ENCODE measurements at places on chromosomes 5 and 9.
A peak's percentile ranks its signal among the peaks of the same experiment; 100 is the strongest.

GRCh38 chr5:75236322-75237316, at the start of gene ANKRD31:
TSS of gene ANKRD31 (minus strand) at chr5:75236878. CDS start at chr5:75236686, 192 bp downstream.
- DNase-seq: peak; percentile 50

DNA sequence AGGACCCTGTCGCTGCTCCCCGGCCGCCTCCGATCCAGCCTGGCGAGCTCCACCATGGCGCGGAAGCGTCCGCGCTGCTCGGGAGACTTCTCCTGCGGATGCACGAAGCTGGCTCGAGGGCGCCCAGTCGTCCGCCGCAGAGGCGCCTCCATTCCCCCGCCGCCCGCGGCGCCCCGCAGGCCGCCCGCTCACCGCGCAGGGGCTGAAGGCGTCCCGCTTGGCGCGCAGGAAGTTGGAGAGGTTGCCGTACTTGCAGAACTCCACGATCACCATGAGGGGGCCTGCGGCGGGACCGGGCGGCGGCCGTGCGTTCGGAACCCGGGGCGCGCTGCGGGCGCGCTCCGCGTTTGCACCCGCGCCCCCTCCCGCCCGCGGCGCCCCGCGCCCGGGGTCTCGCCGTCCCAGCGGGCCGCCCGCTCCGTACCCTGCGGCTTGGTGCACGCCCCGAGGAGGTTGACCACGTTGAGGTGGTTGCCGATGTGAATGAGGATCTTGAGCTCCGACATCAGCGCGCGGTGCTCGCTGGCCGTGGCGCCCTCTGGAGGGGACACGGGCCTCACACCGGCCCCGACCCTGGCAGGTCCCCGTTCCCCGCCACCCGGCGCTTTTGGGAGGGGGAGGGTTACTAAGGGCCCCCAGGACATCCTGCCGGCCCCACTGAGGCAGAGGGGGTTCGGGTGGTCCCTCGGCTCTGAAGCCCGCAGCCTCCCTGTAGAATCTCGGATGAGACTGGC, 27.7 kb upstream of the SCGB3A1 start:
- no peak for DNase-seq

GRCh38 chr5:32638309-32638708, 53.0 kb downstream of the SUB1 start:
- no peak for DNase-seq

DNA sequence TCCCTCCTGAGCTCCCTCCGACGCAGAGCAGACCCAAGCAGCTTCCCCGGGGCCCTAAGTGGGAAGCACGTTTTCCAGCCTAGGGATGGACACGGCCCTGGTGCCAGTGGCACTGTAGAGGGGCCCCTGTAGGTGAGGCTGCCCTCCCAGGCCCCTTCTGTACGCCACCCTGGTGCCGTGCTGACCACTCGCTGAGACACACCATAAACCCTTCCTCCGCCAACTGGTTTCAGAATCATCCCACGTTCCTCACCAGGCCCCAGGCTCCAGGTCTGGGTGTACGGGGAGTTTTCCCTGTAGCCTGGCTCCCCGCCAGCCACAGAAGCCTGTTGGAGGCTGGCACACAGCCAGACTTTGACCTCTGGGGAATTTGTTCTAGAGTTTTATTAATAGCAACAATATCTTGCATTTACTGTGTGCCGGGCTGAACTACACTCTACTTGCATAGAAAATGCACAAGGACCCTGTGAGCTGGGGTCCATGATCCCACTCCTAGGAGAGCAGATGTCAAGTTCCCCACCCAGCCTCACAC, 18.2 kb upstream of the WDR38 start:
- no peak for DNase-seq

DNA sequence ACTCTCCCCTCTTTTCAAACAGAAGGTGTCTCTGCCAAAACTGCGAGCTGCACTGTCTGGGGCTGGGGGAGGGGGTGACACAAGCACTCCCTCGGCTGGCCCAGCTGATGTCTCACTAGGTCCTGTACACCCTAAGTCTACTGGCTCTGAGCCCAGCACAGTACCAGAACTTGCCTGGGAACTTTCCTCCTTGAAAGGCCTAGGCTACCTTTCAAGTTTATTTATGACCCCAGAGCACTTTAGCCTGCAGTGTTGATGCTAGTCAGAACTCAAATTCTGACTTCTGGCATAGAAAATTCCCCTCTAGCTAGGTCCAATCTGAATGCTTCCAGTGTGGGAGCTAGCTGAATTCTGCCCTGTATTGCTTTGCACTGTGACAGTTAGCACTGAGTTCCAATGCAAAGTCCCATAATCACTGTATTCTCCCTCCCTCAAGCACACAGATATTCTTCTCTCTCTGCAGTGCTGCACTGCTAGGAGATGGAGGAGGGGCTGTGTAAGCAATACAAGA, 10.5 kb downstream of the LURAP1L start:
- DNase-seq: no peak

DNA sequence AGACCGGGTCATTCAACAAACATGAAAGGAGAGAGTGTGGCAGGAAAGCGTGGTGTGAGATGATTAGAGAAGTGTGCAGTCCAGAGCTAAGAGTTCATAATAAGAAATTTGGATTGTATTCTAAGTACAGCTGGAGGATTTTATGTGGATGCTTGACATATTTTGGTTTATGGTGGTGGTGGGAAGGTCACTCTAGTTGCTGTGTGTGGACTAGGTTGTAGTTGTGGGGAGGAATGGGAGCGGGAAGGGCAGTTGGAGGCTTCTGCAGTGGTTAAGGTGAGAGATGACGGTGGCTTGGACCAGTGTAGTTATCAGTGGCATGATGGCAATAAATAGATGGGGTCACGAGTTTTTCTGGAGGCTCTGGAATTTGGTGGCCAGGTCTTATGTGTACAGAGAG, 45.7 kb upstream of the GPR151 start:
- no peak for DNase-seq

DNA sequence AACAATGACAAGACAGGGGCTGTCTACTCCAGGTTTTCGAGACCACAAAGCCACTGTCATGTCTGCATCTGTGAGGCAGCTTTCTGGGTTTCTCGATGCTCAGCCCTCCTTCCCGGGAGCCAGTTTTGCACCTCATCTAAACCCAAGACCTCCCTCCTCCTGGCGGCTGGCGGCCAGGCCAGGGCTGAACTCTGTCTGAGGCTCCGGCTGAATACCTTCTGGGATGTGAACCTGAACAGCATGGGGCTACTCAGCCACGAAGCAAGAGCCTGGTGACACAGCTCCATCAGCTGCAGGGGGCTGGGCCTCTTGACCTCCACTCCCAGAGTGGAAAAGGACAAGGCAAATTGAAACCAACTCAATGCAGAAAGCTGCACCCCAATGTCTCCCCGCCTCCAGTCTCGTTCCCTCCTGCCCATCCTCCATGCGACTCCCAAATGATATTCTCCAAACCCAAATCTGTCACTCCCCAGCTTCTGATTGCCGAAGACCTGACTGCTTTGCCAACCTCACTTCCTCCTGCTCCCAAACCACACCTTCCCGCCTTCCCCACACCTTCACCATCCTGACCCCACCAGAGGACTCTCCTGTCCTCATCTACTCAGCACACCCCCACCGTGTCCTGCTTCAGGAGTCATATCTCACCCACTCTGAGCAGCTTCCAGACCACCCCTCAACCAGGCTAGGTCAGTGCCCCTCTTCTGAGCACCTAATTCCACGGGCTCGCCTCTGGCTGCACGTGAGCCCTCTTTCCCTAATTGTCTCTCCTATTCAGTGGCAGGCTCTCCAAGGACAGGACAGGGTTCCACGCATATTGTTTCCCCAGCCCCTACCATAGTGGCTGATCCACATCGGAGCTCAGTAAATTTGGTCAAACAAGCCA, 4.5 kb downstream of the ANKS6 start:
- DNase-seq: no peak

GRCh38 chr5:1005249-1005851, 3.3 kb upstream of the NKD2 start:
- no peak for DNase-seq

DNA sequence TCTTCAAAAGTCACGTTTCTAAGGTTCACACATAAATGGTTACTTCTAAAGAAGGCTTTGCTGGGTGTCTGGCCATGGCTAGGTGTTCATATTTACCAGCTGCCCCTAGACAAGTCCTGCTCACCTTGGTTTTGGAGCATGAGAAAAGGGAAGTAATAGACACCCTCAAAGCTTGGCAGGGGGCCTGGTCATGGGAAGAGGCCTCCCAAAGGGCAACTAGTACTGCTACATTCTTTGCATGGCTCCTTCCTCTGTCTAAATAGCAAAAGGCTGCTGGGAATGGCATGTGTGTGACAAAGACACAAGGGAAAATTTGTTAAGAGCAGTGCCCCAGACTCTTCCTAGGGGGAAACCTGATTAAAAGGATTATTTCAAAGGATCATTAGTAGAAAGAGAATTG, 93.4 kb downstream of the NRG2 start:
- no peak for DNase-seq

- DNase-seq: no peak
Measured at GRCh38 chr9:88733651-88734421, 198.9 kb downstream of the NXNL2 start.

DNA sequence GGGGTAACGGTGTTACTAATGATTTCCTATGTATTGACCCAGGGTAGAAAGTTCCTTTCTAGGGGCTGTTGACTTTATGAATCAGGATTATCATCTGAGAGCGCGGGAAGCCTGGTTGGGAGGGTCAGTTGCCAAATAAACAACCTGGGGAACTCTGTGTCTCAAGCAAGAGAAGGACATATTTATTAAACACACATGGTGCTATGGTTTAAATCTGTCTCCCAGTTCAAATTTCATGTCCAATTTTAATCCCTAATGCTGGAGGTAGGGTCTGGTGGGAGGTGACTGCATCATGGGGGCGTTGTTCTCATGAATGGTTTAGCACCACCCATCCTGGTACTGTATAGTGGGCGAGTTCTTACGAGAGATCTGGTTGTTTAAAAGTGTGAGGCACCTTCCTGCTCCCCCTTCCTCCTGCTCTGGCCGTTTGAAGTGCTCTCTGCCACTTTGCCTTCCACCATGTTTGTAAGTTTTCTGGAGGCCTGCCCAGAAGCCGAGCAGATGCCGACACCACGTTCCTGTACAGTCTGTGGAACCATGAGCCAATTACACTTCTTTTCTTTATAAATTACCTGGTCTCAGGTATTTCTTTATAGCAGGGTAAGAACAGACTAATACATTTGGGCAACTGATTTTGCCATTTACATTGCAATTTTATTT, 19.7 kb upstream of the GAS1 start:
- no peak for DNase-seq

GRCh38 chr9:137298401-137299202, 3.5 kb downstream of the NRARP start:
- DNase-seq: no peak

- no peak for DNase-seq
Measured at GRCh38 chr5:9365512-9365911, 180.4 kb downstream of the SEMA5A start.

DNA sequence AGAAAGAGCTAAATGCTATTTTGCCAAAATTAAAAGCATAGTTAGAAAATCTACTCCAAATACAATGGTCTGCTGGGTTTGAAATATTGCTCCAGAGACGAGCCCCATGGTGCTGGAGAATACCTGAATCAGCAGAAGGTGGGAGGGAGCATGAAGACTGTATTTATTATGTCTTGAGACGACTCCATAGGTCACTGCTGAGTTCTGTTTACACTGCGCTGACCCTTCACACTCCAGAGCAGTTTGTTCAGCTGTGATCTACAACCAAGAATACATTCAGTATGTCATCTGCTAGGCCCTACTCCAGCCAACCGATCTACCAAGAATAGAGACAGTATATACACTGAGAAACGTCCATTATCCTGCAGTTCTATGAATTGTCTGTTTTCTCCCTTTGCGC, 150.5 kb downstream of the TLE1 start:
- DNase-seq: no peak

DNA sequence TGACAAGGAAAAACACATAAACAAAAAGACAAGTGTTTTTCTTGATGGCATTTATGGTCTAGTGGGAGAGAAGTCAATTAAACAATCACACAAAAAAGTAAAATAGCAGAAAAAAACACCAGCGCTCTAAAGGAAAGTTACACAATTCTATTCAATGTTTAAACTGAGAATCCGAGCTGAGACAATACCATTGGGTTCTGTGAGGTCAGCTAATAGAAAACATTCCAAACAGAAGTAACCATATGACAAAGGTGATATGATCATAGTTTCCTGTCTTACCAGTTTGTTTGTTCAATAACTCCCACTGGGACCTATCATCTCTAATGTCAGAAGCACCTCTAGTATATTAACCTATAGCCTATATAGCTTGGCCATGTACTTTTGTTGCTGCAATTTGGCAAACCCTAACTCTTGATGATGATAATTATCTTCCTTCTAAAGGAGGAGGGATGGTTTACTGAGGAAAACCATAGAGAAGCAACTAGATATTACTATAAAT, 1030.0 kb downstream of the CDH12 start:
- DNase-seq: no peak

DNA sequence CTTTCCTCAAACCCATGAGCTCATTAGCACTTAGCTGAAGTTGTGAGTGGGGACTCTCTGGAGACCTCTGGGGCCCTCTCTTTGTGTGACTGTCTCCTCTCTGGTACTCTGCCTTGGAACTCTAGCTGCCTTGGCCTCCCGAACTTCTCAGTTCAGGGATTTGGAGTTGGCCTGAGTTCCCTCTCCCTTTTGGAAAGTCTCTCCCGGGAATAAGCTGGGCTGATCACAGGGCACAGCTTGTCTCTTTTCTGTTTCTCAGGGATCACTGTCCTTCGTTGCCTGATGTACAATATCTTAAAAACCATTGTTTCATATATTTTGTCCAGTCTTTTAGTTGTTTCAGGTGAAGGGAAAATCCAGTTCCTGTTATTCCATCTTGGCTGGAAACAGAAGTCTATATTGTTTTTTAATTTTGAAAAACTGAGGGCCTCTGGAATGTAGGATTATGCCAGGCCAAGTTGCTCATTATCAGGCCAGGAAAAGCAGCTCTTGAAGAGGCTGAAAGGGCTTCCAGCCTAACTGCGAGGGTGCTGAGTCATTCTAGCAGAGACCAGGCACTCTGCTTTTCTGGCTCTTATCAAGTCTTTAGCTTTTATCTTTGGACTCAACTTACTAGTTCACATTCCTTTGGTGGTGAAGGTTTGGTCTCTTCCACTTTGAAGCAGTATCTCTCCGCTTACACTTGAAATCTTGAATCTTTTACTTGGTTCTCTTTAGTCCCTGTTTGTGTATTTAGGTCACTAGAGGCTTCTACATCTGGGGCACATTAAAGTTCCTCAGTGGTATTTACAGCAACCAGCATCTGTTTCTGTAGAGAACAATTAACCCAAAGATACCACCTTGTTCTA, 8.4 kb upstream of the RGS3 start:
- no peak for DNase-seq

- DNase-seq: no peak
Measured at GRCh38 chr9:108297073-108297472, 558.7 kb downstream of the ACTL7B start.

GRCh38 chr5:172874647-172875504, 40.8 kb downstream of the ERGIC1 start:
- DNase-seq: no peak

DNA sequence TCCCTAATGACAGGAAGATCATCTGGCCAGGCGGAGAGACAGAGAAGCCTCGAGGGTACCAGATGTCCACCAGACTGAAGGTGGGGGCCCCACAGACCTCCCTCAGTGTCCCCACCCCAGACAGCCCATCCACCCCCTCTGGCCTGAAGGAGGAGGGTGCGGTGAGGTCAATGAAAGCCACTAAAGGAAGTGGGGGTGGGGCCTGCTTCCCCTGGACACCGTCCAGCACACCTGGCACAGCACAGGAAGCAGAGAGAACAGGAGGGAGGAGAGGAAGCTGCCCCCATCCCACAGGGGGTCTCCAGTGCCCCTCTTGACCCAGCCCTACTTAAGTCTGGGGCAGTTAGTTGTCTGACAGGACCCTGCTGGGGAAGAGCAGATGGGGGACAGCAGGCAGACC, 11.2 kb downstream of the LRRC26 start:
- DNase-seq: no peak
